ENCODE measurements at places on chromosomes 5 and 9.

- DNase-seq, result peak; percentile 80
Measured at GRCh38 chr9:24036459-24036858, 210.4 kb upstream of the ELAVL2 start.

DNA sequence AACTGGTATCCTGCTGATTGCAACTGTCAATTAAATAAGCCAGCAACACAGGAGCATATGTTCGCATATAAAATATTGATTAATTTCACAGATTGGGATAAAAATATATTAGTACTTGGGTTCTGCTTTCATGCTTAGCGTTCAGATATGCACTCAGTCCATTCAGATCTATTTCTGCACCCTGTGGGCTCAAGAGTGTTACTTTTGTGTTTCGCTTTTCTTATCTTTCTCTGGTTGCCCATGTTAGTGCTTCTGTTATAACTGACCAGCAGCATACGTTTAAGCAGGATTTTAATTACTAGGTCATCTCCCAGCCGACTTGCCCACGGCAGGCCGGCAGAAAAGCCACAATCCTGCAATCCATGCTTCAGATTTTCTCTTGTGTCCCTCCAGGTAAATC is 289.1 kb downstream of the EBF1 start:
- DNase-seq, result no peak

GRCh38 chr9:78713614-78714405 is 416.9 kb downstream of the PSAT1 start:
- DNase-seq, result no peak

GRCh38 chr5:147223948-147224791 is 10.7 kb upstream of the STK32A start:
- DNase-seq, result peak; percentile 15

DNA sequence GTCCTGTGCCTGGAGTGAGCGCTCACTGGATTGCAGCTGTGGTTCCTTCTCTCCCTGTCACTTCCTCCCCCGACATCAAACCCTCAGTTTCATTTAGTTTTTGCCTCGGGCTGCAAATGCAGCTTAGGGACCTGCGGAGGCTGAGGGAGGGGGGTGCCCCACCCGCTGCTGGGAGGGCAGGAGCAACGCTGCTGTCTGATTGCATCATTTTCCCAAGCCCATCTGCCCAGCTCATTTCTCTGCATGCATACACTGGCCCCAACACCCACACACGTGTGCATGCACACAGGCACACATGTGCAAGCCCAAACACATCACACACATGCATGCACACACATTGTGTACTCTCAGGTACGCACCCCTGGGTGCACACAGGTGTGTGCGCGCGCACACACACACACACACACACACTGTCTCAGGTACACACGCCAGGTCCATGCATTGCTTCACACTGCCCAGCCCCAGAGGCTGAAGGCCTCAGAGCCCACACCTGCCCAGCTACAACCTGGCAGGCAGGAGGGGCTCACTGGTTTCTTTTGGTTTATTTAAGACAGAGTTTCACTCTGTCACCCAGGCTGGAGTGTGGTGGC is 3.4 kb downstream of the ASS1 start:
- DNase-seq, result no peak

DNA sequence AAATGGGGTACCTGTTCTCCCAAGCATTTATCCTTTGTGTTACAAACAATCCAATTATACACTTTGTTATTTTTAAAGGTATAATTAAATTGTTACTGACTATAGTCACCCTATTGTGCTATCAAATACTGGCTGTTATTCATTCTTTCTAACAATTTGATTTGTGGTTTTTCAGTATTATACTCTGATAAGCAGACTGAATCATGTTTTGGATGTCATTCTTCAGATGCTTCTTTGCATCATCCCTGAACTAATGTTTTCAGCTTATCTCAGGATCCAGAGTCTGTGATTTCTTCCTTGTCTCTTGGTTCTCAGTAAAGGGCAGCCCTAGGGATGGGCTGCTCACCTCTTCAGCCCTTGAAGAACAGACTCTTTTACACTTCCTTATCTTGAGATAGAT is 177.8 kb upstream of the SGCD start:
- DNase-seq, result no peak

DNA sequence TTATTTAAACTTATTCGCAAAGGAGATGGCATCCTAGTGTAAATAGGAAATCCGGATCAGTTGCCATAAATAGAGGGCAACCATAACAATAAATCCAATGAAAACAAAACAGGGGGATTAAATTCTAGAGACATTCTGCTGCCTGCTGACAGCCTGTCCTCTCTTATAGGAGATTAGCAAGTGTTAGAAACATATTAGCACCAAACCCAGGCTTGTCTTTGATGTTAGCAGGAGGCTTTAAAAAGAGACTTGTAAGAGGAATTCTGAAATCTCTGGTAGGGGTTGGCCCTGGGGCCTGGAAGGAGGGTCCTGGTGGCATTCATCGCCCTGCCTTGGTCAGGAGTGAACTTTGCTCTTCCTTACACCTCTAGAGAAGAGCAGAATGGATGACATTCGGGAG is 21.6 kb downstream of the NDST1 start:
- no peak for DNase-seq

DNA sequence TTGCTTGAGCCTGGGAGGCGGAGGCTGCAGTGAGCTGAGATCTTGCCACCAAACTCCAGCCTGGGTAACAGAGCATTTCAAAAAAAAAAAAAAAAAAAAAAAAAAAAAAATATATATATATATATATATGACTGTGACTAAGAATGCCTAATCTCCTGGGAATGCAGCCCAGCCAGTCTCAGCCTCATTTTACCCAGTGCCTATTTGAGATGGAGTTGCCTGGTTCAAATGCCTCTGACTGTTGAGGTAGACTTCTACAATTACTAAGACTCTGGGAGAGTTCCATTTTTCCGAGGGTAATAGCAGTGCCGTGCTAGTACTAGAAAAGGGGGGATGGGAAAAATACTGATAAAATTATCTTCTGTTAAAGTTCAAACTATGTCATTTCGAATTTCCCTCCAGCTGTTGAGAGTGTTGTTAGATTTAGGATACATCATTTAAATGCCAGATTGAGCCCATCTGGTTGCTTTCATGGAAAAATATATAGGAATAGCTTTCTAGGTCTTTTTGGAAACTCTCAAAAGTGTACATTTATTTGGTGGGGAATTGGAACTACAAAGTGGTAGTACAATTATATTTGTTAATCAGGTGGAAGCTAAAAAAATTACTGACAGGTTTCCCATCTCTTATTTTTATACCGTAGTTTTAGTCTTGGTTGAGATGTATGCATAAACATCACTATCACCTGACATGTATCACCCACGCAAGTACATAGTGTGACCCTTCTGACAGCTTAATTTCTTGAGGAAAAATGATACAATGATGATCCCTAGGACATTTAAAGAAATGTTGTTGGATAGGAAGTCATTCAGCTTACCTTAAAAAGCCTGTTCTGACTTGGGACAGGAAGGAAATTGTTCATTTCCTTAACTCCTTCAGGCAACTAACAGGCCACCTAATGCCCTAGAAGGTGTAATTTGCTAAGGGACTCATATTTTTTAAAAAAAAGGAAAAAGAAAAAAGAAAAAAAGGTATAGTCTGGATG is 214.9 kb downstream of the ADAMTSL1 start:
- peak; percentile 3 for DNase-seq

DNA sequence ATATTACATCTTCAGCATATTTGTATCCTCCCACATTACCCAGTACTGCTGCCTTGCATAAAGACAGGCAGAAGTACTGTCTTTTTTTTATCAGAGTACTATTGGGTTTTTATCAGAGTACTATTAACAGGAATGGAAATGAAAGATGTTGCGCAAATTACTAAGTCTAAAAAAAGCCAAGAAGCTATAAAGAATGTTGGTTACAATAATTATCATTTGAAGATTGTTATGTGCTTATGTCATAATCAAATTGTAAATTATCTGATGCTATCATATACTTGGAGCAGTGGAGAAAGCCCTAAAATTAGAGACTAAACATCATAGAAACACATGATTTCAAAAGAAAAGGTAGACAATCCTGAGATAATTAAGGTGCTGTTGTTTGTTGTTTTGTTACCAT is 188.8 kb downstream of the CCDC192 start:
- DNase-seq, result no peak

- no peak for DNase-seq
Measured at GRCh38 chr9:120436983-120437475, 142.9 kb downstream of the CDK5RAP2 start.

DNA sequence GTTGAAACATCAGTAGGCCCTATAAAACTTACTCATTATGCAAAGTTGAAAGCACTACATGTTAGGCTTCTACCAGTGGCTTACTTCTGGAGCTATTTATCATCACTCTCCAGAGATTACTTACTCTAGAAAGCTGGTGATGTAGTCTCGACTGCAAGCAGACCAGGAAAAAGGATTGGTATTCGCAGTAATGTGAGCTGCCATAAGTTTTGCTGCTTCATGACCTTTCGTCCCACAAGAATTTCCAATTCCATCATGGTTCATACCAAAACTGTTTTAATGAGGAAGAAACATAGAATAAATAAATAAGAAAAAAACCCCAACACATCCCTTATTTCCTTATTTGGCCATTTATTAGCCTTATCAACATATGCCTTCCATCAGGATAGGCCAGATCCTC is 181.9 kb downstream of the ADAMTS6 start:
- no peak for DNase-seq

GRCh38 chr5:59257488-59258400 is 635.8 kb downstream of the PDE4D start:
- no peak for DNase-seq

- no peak for DNase-seq
Measured at GRCh38 chr5:166602271-166602670, 1689.2 kb upstream of the WWC1 start.

- DNase-seq, result no peak
Measured at GRCh38 chr5:41065691-41066335, 5.3 kb downstream of the MROH2B start.

DNA sequence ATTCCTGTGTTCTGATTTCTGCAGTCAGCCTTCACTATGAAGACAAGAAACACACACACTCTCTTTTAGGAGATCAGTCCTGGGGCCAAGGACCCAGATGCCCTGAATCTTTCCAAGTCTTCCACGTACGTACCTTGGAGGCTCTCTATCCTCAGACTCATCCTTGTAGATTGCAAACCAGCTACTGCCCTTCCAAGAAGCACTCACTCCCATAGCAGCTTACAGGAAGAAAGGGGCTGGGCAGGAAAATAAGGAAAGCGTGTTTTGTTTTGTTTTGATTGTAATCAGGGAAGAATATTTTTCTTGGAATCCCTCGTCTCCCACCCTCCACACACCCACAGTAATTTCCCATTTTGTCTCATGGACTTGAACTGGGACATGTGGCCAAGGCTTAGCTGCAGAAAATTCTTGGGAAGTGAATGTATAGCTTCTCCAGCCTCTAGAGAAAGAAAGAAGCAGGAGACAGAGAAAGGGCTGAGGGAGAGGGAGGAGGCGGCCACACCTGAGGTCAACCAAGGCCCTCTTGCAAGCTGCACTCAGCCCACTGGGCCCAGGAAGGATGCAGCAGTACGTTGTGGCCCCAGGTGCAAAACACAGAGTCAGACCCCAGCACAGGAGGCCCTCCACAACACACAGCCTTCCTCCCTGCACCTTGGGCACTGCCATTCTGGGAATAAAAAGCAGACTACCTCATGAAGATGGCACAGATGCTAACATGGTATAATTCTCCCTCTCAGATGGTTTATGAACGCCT is 29.9 kb downstream of the IRX2 start:
- no peak for DNase-seq

DNA sequence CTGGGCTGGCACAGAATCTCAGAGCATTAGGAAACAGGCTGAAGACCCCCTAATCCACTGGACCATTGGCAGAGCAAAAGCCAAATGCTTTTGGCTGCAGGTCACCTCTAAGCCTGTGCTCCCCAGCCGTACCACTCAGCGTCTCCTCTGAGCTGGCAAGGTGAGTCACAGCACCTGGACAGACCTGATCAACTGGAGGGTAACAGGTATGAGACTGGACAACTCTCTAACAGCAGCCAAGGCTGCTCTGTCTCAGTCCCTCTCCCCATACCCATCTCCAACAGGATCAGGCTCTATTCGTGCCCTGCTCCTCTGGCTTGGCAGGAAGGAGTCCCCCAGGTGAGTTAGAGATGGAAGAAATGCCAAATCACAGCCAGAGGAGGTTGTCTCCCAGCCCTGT is 4.7 kb downstream of the GOLGA2 start:
- no peak for DNase-seq

DNA sequence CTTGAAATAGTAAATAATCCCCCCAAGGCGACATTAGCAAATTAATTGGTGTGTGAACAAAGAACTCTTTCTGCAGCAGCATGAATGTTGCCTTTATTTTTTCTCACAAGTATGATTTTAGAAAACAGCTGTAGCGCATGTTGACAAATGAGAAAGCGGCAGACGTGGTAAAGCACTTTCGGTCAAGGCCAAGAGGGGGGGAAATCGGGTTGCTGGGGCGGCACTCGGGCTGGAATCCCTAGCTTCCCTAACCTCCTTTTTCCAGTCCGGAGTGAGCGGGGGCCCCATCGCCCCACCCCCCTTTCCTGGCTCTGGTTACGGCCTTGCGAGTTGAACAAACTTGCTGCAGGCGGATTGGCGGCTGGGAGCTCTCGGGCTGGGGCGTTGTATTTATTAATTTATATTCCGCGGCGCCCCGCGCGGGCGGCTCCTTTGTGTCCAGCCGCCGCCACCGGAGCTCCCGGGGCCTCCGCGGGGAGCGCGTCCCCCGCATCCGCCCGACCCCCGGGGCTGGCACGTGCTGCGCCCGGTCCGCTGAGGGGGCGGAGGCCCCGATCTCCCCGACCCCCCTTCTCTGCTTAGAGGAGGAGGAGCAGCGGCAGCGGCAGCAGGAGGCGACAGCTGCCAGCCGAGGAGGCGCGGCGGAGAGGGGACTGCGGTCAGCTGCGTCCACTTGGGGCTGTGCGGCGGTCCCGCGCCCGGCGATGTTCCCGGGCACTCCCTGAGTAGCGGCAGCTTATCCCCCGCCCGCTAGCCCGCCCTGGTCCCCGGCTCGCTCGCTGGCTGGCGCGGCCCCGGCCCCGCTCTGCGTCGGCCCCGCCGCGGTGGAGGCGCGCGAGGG is at the start of gene RHOBTB3:
Gene RHOBTB3 (plus strand): TSS at position 607 of the 841 bp plus-strand sequence. CDS start 347 bp downstream, outside the sequence.
- DNase-seq, result peak; percentile 22

- DNase-seq, result no peak
Measured at GRCh38 chr5:77718934-77719610, 57.1 kb downstream of the TBCA start.

GRCh38 chr5:133370904-133371303 is 241.4 kb downstream of the FSTL4 start:
- no peak for DNase-seq

DNA sequence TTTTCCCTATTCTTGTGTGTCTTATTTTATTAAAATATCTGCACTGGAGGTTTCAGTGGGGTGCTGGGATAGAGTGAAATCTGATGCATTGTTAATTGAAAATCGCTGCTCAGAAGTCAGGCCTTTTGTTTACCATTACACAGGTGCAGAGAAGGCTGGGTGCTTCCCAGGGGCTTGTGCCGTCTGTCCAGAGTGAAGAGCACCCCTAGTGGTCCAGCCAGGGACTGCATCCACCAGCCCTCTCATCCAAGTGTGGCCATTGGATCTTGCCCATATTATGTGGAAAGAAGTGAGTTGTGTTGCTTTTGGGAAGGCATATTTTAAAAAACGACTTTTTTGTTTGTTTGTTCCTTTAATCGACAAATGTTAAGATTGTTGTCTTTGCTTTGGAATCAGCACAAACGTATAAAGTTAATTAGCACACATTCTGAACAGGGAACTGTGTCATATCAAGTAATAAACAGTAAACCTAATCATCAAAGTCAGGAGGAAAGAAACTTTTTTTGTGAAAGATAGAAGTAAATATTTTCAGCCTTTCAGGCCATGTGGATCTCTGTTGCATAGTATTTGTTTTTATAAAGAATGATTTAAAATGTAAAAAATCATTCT is 315.6 kb downstream of the MTRR start:
- peak; percentile 31 for DNase-seq

- DNase-seq, result no peak
Measured at GRCh38 chr5:41641621-41642020, 131.2 kb upstream of the PLCXD3 start.

Measured in NCI-H1694 (cell line).